ENCODE measurements at places on chromosomes 4 and X. TPM values are rescaled to one million over a fixed set of nuclear protein-coding genes. Genes with fewer than 3 reads are reported as not detected.

DNA sequence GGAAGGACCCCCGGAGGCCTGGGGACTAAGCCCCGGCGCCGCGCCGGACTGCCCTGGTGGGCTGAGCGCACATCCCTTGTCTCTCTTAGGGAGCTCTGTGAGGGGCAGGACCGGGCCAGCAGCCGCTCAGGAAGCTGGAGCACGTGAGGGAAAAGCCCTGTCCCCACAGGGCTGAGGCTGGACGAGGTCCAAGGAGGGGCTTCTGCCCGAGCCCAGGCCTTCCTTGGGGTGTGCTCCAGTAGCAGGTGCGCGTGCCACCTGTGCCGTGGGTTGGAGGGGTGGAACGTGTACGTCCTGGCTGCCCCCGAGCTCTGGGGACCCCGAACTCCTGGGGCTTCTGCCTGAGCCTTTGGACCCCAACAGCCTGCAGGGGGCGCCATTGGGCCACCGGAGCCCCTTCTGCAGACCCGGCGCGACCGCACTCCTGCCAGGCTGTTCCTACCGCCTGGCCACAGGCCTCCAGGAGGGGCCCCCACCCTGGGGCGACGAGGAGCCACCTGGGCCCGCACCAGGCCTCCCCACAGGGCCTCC is 27.2 kb downstream of the TACC3 start:
- peak; percentile 64 for DNase-seq

DNA sequence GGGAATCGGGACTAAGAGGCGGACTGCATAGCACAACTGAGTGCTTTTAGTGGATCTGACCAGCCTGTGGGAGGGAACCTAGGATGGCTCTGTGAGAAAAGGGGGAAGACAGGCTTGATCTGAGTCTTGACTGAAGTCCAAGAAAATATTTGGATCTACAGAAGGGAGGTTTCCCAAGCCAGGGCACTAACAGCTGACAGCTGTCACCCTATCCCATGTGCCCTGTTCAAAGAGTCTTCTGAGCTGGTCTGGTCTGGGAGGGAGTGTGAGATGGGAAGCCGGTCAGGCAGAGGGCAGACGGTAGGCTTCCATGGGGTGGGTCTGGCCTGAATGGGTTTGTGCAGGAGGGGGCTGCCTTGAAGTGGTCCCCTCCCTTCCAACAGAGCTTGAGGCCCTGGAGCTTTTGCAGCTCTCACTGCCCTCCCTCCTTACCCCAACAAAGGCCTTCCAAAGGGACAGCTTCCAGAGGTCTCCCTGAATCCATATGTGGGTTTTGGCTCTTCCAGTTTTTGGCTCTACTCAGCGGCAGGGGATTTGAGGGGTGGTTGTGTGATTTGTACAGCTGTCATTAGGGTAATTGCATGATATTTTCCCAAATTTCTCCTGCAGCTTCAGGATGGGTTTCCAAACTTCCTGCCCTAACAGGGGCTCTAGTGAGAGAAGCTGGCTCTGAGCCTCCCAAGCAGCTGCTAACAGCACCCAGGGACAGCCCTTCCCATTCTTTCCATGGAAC is 643.7 kb downstream of the BCOR start:
- DNase-seq, result no peak

DNA sequence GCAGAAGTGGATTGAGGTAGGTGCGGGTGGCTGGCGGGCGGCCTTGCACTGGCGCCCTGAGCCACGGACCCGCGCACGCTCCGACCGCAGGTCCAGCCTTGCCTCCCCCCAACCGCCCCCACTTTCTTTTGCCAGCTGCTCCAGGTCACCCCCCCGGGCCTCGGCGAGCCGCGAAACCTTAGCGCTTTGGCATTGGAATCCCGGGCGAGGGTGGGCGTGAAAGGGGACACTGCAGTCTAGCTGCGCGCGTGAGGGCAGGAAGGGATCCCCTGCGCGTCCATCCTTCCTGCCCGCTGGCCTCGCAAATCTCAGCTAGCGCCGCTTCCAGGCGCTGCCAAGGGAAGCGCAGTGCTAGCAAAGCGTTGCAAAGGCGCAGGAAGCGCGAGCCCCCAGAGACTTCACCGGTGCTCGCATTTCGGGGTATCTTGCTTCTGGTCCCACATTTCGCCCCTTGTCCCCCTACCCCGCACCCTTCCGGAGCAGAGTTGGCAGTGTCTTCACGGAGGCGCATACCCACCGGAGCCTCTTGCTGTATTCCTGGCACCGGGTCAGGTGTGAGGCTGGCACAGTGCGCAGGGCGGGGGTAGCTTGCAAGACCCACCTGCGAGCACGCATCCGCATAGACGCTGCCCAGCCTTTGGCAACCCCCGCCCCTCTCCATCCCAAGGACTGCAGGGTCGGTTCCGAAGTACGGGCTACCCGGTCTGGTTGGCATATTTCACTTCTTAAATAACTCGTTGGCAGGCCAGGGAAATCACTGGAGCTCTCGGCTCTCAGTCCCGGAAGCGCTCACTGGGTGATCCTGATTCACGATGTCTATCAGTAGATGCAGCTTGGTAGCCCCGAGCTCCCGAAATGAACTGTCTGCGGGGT is 104.4 kb downstream of the UCHL1 start:
- DNase-seq, result peak; percentile 41

GIMD1 gene
- not detected for total RNA-seq

SAP30 gene
- total RNA-seq, result 65.8 TPM

GRCh38 chr4:183936574-183937345 is 31.7 kb downstream of the STOX2 start:
- DNase-seq, result no peak

DNA sequence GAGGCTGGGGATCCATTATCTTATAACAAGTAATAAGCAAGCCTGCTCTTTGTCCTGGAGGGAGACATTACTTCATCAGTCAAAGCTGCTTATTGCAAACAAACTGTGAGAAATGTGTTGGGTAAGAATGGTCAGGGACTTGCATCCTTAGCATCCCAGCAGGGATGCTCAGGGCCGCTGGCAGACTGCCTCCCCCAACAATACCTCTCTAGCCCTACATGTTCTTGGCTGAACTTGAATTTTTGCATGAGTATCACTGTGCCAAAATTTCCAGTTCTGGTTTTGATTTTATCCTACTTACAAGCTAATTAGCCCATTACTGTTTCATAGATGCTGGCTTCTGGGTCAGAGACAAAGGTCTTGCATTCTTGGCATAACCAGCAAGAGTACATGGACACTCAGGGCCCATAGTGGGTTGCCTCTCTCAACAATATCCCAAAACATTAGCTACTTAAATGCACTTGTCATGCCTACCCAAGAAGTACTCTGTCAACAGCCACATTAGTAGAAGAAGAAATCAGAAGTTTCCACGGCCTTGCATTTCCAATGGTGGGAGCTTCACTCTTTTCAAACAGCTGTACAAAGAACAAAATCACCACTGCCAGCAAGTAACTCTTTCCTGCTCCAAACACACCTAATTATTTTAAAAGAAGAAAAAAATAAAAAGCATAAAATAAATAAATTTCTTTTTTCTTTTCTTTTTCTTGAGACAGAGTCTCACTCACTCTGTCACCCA is 41.9 kb upstream of the NEUROG2 start:
- DNase-seq, result no peak

RHOXF1 gene
- not detected for total RNA-seq

DNA sequence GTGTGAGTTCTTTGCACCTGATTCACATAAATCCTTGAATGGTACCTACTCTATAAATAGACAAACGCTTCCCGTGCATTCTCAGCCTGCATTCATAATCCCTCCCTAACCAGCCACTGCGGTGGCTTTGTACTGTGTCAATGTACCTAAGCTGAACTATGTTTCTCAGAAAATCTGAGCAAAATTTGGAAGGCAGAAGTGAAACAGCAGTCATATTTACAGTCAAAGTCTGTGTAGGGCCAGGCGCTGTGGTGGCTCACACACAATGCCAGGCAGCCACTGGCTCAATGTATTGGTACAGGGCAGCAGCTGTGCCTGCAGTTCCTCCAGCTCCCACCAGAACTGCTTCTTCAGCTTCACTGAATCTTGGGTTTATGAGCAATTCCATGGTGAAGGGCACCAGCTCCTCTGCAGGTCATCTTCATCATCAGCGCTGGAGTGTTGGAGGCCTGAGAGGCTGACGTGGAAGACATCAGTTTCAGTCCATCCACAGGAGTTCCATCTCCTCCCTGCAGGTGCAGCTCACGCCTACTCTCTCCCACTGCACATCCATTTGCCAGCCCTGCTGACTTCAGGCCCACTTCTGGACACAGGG is 32.3 kb upstream of the IRF2 start:
- DNase-seq, result peak; percentile 37

DNA sequence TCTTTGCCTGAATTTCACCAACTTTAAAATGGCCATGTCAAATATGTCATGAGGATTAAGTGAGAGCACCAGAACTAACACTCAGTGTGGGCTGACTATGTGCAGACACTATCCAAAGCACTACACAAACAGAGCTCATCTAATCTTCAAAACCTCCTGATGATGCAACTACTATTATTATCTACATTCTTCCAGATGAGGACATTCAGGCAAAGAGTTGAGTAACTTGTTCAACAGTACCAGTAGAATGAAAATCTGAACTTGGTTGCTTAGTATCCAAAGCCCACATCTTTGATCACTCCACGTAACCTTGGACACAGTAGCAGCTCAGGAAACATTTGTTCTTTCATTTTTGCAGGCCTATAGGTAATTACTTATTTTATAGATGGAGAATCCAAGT is 90.1 kb downstream of the ATP8A1 start:
- DNase-seq, result no peak

DNA sequence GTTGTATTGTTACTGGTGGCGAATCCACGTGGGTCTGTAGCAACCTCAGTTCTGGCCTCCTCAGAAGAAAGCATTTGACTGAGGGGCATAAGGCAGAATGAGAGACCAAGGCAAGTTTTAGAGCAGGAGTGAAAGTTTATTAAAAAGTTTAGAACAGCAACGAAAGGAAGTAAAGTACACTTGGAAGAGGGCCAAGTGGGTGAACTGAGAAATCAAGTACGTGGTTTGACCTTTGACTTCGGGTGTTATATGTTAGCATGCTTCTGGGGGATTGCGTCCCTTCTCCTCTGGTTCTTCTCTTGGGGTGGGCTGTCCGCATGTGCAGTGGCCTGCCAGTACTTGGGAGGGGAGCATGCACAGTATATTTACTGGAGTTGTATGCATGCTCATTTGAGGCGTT is 232.7 kb upstream of the GATB start:
- no peak for DNase-seq

TASL gene
- total RNA-seq, result not detected

- DNase-seq, result no peak
Measured at GRCh38 chr4:79621061-79621460, 213.0 kb upstream of the GK2 start.

DNA sequence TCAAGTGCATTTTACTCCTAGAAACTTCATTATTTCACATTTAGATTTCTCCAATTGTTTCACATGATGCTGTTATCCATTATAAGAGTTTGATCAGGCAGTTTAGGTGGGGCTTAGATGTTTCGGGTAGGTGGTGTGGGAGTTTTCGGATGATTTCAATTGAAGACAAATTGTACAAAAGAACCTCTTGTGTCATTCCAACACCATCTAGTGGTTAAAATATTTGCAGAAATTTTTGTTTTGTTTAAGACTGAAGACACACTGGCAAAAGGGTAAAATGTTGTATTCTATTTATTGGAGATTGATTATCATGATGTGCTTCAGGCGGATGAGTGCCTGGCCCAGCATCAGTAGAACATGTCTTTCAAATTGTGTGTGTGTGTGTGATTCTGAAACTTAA is 212.7 kb downstream of the SH3BGRL start:
- DNase-seq, result no peak

DNA sequence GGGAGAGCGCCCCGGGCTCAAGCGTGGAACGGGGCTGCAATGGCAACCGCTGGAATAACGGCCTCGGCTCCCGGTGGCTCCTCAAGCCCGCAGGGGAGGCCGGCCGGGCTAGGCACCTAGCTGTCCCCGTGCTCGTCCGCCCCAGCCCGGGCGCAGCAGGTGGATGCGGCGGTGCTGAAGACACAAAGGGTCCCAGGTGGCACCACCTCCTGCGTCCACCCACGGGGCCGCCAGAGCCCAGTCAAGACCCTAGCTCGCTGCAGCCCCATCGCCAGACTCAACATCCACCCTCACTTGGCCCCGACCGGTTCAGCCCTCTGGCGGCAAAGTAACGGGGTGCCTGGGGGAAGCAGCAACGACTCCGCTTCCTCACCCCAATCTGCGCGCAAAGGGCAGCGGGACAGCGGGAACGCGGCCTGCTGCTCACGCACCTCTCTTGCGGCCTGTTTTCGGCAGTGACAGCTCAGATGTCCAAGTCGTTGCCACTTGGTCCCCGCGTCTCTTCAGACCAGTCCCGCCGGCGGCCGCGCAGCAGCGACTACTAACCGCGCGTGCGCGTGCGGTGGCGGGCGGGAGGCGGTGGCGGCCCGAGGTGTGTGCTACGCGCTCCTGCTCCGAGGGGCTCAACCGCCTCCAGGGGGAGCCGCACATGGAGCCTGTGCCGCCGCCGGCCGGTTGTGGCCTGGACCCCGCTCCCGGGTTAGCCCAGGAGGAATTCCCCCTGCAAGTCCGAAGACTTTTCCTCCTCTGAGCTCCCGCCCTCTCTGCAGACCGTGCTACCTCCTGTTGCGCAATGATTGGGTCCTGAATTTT is at the start of gene CLGN:
Gene CLGN (minus strand): TSS at position 543 of the 813 bp plus-strand sequence. CDS start 14,570 bp downstream, outside the sequence.
- DNase-seq, result peak; percentile 68

NPFFR2 gene
- 13.6 TPM for total RNA-seq

DNA sequence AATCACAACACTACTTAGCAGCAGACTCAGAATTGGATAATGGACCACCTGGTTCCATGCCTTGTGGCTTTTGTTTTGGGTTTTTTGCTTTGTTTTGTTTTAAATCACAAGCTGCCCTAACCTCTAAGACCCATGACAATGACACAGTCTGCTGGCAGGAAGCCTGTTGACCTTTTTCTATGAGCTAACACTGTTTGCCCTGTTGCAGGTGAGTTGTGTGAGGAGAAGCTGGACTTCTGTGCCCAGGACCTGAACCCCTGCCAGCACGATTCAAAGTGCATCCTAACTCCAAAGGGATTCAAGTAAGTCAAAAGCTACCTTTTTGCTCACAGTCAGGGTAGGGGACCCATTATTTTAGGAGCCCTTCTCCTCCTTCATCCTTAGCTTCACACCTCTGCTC is 110.8 kb upstream of the PACRGL start:
- DNase-seq, result peak; percentile 5
